ENCODE measurements at places on chromosomes 12 and 14.
A peak's percentile ranks its signal among the peaks of the same experiment; 100 is the strongest.

DNA sequence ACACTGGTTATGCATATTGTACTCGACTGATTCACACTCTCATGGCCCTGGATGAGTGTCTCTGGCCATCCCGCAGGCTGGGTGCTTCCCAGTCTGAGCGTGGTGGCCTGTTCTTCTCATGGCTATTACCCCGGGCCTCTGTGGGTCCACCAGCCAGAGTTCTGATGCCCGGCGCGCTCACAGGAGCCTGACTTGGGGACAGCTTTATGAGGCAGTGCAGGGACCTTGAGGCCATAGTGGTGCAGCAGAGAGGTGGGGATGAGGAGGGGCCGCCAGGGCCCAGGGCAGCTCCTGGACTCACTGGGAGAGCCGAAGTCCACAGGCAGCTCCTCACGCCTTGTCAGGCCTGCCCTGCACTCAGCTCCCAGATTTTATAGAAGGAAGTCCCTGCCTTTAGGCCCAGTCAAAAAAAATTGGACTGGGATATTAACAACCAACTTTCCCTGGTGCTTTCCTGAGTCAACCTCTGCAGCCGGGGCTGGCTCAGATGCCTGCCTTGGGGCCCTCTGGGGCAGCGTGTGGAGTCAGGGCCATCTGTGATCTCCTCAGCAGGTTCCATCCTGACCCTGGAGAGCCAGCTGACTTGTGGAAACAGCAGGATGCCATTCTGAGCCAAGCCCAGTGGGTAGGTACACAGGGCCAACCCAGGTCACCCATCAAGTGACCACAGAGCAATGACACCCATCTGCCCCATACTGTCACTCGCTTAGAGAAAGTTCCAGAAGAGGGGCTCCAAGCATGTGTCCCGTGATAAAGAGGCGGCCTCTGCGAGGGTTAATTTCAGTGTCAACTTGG, 89.4 kb upstream of the DIO3 start:
- DNase-seq = no peak

GRCh38 chr12:56476972-56477432, 8.6 kb downstream of the SPRYD4 start:
- DNase-seq = no peak

GRCh38 chr14:66610154-66610563, 102.2 kb downstream of the GPHN start:
- DNase-seq = peak; percentile 26

GRCh38 chr12:83322809-83323208, 636.1 kb downstream of the TMTC2 start:
- no peak for DNase-seq

GRCh38 chr12:40011775-40012129, 94.1 kb downstream of the SLC2A13 start:
- no peak for DNase-seq

DNA sequence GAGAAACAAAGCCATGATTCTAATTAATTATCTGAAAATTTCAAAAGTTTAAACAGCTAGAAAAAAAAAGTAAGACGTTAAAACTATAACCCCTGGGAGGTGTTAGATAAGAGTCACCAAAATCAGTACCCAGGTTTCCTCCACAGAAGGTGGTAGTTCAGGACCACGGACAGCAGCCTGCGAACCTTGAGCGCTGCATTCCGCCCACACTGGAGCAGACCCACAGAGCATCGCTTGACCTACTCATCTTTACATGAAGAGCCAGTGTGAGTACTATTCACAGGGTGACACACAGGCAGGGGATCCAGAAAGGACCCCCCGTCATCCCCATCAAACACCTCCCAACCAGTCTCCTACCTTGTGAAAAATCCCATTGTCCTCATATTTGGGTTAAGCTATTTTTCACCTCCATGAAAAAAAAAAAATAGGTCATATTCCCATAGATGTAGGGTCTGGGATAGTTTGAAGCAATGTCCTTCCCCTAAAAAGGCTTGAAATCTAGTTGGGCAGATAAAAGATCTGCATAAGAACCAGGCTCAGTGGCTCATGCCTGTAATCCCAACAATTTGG, 8.8 kb upstream of the CHGA start:
- DNase-seq = no peak

- DNase-seq = peak; percentile 100
These were observed at the start of gene C14orf119 for GRCh38 chr14:23095196-23096108. TSS of gene C14orf119 (plus strand) at chr14:23095505. CDS start at chr14:23097659, 2,154 bp downstream.

GRCh38 chr12:57861967-57862366, 15.4 kb upstream of the CTDSP2 start:
- DNase-seq = no peak

- DNase-seq = no peak
These were observed 9.9 kb upstream of the LYZ start for GRCh38 chr12:69338120-69338859.

DNA sequence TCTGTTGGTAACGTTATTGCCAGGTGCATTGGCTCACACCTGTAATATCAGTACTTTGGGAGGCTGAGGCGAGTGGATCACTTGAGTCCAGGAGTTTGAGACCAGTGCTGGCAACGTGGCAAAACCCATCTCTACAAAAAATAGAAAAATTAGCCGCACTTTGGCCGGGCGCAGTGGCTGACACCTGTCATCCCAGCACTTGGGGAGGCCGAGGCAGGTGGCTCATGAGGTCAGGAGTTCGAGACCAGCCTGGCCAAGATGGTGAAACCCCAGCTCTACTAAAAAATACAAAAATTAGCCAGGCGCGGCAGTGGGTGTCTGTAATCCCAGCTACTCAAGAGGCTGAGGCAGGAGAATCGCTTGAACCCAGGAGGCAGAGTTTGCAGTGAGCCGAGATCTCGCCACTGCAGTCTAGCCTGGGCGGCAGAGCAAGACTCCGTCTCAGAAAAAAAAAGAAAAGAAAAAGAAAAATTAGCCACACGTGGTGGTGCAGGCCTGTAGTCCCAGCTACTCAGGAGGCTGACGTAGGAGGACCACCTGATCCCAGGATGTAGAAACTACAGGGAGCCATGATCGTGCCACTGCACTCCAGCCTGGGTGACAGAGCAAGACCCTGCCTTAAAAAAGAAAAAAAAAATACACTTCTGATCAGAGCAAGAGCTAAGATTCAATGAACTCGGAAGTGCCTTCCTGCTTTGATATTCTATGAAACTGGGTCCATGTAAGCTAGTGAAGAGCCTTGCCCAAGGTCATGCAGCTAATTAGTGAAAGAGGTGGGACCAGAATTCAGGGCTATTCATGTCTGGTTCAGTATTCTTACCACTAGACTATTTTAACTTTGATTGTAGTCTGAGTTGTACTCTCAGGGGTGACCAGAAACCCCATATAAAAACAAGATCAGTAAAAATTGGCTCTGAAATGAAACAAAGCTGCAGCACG, 4.2 kb upstream of the RNASE8 start:
- no peak for DNase-seq

GRCh38 chr12:122874081-122874480, 21.8 kb downstream of the VPS37B start:
- peak; percentile 41 for DNase-seq

GRCh38 chr14:99733211-99733539, 49.1 kb downstream of the CYP46A1 start:
- DNase-seq = no peak

GRCh38 chr12:76417116-76417515, 68.9 kb upstream of the BBS10 start:
- DNase-seq = no peak

- no peak for DNase-seq
These were observed 267.9 kb downstream of the BCL11B start for GRCh38 chr14:99004112-99004511.

DNA sequence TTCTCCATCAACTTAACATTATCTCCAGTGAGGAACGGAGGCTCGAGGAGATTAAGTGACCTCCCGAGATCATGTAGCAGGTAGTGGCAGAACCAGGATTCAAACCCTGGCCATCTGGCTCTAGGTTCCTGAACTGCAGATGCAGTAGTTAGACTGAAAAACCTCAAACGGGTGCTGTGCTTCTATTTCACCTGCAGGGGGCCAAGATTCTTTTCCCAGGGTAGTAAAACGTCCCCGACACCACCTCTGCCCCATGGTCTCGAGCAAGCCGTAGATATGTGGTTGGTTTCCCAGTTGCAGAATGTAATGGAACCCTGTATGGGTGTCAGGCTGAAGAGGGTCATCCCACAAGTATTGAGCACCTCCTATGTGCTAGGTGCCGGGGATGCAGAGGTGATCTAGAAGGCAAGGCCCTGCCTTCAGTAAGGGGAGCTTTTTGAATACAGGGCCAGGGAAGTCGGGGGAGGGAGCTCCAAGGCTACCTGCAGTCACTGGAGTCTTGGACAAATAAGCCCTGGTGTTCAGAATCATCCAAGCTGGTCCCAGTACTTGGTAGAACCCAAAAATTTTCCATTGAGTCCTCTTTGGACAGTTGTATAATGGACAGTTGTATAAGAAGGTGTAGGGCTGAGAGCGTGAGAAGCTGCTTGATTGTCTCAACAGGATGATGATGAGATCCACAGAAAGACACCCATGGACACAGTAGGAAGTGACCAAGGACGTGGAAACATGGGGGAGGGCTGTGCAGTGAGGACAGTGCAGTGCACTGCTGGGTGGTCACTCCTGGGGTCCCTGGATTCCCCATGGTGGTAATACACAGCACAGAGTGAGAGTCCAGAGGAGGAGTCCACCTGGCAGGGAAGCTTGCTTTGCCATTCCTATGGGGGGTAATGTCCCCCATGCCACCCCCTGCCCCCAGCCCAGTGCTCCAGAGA, 197.2 kb downstream of the CHST11 start:
- no peak for DNase-seq

GRCh38 chr12:3190101-3190500, 112.9 kb downstream of the TSPAN9 start:
- no peak for DNase-seq

GRCh38 chr12:120131116-120131515, 14.6 kb upstream of the RAB35 start:
- DNase-seq = no peak

DNA sequence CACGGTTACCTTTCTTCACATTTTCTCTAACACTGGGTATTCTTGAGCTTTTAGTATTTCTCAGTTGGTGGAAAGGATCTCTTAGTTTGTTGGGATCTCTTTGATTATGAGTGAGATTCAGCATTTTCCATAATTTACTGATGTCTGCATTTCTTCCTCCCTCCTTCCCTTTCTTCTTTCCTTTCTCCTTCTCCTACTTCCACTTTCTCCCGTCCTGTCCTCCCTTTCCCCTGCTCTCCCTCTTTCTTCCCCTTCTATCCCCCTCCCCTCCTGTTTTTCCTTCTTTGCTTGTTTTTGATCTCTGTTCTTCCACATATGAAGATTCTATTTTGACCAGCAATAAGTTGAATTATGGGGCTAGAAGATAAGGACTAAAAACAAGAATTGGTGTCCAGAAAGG, 66.9 kb downstream of the FUT8 start:
- no peak for DNase-seq

GRCh38 chr14:56194042-56194441, 75.8 kb downstream of the PELI2 start:
- DNase-seq = no peak

DNA sequence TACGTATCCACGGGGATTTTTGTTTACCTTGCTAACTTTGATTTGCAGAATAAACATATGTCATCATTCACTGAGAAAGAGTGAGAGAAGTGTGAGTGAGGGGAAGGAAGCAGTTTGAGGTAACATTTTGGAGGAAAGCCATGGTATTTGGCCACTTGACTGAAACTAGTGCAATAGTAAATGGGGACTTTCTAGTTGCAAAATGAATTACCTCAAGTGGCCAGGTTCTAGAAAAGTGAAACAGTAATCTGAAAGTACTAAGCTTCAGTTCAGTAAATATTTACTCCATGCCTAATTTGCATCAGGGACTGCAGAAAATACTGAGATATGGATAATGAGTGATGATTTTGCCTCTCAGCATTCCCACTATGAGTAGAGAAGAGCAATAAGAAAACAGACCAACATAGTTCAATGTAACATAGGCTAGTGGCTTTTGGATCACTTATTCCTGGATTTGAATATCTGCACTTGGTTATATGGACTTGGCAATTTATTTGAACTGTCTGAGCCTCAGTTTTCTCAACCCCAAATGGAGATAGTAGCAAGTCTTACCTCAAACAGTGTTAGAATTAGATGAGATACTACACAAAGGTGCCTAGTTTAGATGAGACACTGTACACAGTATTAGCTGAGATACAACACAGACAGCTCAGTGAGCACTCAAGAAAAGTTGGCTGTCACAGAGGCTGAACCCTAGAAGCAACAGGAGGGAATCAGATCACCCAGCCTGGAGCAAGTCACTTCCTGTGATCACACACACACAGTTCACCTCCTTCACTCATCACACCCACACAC, 439.1 kb downstream of the NPAS3 start:
- no peak for DNase-seq

DNA sequence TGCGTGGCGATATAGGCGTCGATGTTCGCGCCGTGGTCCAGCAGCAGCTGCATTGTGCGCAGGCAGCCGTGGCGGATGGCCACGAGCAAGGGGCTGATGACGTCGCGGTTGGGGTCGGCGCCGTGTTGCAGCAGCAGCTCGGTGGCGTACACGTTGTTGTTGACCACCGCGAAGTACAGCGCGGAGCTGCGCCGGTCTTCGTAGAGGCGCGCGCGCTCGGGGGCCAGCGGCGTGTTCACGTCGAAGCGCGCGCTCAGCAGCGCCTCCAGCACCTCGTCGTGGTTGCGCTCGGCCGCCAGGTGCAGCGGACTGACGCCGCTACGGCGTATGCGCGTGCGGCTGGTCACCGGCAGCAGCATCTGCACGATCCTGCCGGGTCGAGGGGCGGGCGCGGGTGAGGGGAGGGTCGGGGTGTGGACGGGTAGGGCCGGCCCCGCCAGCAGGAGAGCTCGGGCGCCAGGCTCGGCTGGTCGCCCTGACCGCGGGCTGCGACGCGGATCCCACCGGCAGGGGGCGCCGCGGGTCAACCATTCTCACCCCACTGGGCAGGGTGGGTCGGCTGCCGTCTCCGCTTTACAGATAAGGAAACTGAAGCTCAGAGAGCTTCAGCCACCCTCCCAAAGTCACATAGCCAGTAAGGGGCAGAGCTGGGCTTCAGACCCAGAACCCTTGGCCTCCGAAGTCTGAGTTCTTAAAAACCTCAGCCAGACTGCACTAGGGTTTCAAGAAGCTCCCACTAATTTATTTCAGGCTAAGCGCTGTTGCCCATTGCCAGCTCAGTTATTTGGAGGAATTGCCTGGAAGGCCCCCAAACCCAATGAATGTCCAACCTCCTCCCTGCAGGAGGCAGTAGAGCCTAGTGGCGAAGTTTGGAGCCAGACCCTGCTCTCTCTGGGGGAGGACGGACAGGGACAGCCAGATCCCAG, 12.4 kb downstream of the FAM181A start:
- DNase-seq = peak; percentile 82

DNA sequence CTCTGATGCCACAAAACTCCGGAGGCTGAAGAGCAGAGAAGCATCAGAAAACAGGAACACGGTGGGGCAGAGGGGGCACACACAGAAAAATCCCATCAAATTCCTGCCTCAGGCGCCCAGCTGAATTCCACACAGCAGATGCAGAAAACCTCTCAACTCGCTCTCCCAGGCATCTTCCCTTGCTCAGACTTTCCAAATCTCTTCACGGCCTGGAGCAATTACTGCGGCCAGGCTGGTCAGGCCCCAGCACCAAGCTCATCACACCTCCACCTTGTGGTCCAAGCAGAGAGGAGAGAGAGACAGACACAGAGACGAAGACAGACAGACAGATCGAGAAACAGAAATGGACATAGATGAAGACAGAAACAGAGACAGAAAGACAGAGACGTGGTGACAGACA, 89.0 kb downstream of the NCOR2 start:
- DNase-seq = no peak
